Stimulated activated CD8-positive, alpha-beta memory T cell treated with anti-CD3 and anti-CD28 coated beads, Interleukin-15, amount 100 ng/mL, for 24 hours (primary cell): ENCODE measurements at places on chromosomes 11 and 22.

GRCh38 chr11:80041136-80042000 lies 600.5 kb upstream of the TENM4 start:
- DNase-seq = no peak

DNA sequence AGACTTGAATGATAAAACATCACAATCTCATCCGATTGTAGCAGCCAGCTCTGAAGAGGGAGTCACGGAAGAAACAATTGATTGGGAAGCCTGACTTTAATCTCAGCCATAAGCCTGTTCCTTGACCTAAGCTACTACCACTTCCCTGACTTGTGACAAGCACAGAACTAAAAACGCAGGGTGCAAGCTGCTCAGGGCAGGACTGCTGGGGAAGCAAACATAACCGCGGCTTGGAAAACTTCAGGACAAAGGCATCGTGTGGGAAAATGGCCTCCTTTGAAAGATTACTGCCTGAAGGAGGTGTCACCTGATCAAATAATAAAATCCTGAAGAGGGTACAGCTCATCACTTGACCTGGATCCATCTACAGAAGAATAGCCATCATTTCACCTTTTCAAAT lies 595.3 kb upstream of the CADM1 start:
- no peak for DNase-seq

GRCh38 chr11:64923944-64924909 lies at the start of gene PPP2R5B:
Gene PPP2R5B, plus strand, starts transcription at chr11:64924689. Its CDS starts 1,046 bp downstream, at chr11:64925735.
- peak; percentile 70 for DNase-seq

- DNase-seq = no peak
These were observed 1375.6 kb upstream of the TENM4 start for GRCh38 chr11:80816454-80816847.

DNA sequence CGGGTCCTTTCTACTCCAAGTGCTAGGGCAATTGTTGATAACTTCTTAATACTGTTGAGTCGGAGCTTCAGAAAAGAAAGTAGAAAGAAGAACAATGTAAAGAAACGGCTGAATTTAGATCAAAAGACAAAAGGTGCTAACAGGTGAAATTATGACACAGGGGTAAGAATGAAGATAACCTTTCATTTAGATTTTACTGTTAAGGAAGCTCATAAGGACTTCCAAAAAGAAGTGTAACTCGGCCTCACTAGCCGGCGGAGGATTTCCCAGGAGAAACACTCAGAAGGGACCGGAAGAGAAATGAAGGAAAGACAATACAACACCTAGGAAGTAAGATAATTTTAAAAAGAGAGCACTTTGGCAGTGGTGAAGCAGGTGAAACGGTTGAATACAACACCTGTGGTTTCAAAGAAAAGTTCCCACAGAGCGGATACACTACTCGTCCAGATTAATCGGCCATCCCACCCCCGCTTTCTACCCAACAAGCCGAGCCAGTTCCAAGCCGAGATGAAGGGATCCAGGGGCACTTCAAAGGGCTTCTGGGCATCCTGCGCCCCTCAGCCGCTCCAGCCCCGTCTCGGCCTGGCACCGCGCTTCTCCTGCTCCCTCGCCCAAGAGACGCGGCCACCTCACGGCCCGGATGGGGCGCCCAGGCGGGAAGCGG lies 737 bp downstream of the PPP2R1B start:
- no peak for DNase-seq

DNA sequence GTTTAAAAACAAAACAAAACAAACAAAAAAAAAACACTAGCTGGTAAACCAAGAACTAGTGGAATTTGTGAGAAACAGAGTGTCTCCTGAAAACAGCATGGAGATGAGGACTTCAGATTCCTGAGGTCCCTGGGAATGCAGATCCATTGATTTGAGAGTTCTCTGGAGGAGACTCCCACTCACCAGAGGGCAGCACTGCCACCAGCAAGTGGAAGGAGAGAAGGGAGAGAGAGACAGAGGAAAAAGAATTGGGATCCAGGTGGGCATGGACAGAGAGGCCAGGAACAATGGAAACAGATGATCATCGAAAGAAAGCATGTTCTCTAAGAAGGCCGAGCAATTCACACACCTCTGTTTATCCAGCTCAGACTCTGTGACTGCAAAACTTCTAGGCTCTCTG lies 31.8 kb downstream of the ETS1 start:
- no peak for DNase-seq

GRCh38 chr11:34080609-34081008 lies 24.8 kb upstream of the NAT10 start:
- DNase-seq = no peak

DNA sequence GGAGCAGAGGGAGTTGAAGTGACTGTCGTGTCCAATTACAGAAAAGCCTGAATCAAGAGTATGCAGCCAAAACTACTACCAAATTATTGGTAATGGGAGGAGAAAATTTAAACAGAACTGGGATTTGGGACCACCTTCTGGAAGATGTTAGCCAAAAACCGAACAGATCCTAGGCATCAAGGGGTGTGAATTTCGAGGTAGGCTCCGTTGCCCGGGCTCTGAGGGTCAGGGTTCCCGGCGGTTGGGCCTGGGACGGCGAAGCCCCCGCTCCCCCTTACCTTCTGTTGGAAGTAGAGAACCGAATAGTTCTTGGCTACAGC lies 313 bp downstream of the PRCP start:
- DNase-seq = no peak

DNA sequence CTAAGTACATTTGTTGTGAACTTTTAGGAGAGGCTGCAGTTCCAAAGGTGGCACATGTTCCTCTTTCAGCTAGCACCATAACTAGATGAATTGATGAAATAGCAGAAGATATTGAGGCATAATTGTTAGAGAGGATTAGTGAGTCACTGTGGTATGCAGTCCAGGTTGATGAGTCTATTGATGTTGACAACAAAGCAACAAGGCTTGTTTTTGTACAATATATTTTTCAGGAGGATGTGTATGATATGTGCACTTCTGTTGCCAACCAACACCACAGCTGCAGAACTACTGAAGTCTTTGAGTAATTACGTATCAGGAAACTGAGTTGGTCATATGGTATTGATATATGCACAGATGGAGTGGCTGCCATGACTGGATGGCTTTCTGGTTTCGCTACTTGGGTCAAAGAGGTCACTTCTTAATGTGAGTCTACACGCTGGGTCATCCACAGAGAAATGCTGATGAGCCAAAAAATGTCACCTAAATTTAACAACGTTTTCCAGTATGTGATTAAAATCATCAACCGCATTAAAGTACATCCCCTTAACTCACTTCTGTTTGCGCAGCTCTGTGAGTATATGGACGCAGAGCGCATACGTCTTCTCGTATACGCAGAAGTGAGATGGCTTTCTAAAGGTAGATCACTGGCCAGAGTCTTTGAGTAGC lies 261.3 kb upstream of the ANO5 start:
- DNase-seq = no peak

DNA sequence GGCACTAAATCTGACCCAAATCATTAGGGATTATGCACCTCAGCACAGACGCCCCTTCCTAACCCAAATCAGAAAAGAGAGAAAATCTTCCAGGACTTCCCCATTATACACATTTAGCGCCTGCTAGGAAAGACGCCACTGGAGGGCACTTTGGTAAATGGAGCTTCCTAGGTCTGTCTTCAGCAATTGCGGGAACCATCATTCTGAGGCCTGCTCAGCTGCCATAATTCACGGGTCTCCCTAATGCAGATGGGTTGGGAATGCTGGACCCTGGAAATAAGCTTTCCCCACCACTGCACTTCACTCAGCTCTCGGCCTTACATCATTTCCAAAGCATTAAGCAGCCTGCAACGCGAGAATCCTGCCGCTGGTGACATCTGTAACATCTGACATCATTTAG lies 86.2 kb upstream of the OPCML start:
- no peak for DNase-seq
